Kidney epithelial cell (primary cell): ENCODE measurements at places on chromosomes 7 and 10.

DNA sequence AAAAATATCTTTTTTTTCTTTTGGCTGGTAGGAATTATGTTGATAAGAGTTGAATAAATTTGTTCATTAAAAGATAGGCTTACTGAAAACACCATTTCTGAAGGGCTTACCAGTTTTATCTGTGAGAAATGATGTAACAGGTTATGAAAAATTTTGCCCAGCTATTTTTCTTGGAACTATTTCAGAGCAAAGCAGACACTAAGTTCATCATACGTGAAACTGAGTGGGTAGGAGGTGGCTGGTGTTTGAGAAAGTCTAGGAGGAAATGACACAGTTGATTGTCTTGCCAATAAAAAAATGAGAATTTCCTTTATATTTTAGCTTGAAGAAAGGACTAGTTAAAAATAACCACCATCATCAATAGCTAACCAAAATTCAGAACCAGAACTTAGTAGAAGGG, 6.2 kb upstream of the MRC1 start:
- no peak for DNase-seq

DNA sequence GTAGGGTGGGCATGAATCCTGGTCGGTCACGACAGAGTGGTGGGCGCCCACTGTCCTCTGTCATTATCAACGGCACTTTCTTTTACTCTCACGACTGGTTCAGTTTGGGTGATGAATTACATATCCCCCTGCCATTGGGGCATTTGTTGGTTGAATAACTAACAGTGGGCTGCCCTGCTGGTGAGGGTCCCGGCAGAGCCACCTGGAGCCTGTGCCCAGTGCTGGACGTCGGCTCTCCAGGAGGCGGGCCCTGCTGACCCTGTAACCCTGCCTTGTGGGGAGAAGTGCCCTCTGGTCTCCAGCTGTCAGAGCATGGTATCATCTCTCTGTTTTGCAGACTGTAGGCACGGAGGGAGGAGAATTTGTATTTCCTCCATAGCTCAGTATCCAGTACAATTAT, 199.1 kb downstream of the GLRX3 start:
- no peak for DNase-seq

GRCh38 chr10:33876584-33877400, 542.3 kb upstream of the NRP1 start:
- no peak for DNase-seq

GRCh38 chr7:136046548-136046947, 69.4 kb upstream of the MTPN start:
- DNase-seq, result no peak

DNA sequence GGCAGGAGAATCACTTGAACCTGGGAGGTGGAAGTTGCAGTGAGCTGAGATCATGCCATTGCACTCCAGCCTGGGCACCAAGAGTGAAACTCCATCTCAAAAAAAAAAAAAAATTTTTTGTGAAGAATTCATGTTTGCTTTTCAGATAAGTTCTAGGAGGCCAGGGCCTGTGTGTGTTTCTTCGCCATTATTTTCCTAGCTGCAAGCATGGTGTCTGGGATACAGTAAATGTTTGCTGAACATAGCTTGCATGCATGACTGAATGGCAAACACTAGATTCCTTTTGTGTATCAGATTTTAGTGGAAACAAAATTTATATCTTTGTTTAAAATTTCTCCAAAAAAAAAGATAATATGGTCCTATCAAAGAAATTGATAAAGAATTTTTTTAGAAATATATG, 9.7 kb upstream of the MACC1 start:
- DNase-seq, result no peak

DNA sequence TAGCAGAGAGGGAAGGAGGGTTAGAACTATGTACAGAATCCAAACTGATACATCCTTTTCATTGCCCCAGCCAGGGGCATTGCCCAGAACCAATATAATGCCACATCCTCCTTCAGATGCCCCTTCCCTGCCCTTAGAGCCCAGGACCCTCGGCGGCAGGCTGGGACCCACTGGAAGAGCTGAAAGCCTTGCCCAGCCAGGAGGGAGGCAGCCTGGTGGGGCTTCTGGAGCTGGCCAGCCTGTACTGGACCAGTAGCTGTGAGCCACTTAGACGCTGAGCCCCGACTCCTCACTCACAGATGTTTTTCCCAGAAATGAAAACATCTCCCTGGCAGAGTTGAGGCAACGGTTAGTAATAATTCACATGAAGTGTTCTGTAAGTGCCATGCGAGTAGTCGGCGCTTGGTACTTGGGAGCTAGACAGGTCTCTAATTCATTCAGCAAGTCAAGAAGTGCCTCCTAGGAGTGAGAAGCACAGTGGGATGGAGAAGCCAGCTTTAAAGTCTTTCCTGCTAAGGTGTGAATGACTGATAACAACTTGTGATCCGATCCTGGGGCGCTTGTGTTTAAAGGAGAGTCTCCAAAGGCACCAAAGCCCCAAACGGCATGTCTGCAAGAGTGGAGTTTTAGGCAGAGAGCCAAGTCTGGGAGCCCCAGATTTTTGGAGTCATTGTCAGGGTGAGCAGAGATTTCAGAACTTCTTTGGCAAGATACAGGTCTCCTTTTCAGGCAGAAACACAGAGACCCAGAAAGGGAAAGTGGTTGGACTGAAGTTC, 9.8 kb downstream of the VSIR start:
- no peak for DNase-seq

DNA sequence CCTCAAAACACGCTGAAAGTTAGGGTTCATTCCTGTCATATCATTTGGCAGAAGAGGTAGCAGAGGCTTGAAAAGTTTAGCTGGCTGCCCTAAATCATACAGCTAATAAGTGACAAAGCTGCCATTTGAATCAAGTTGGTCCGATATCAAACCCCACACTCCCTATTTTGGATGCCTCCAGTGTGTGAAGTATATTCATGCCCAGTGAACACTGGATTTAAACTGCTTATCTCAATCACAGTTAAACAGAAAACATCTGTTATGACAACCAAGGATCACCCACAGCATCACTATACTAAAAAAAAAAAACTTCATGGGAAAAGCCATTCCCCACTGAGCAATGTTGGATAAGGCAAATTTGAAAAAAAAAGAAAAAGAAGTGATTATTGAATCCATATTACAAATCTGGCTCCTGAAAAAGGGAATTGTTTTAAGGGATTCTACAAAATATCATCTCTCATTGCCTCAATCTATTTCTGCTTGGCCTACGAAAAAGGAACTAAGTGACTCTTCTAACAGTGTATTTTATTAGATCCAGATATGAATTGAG, 48.3 kb downstream of the ABCB1 start:
- DNase-seq, result no peak

- no peak for DNase-seq
Observed at GRCh38 chr10:54702583-54703485, 98.2 kb downstream of the PCDH15 start.

GRCh38 chr7:102433219-102434038, at the start of gene ORAI2:
Gene ORAI2 (plus strand): TSS chr7:102433575. CDS start chr7:102438957, 5,382 bp downstream.
- no peak for DNase-seq

- DNase-seq, result no peak
Observed at GRCh38 chr7:142471820-142472219, 214.0 kb upstream of the PRSS58 start.

DNA sequence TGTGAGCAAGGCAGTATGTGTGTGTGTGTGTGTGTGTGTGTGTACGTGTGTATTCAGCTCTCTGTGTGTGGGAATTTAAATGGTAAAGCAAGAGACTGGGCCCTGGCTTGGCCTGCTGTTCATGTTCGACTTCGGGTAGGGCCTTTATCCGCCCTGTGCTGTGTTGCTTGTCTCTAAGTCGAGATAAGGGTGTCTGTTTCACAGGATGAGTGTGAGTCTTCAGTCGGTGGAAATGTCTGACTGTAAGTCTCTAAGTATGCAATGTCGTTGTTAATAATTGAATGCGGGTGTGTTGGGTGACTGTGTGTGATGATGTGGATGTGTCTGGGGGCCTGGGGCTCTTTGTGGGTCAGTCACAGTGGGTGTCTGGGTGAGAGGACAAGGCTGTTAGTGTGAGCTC, 34.8 kb downstream of the HIF1AN start:
- no peak for DNase-seq

- DNase-seq, result no peak
Observed at GRCh38 chr7:133011746-133012145, 70.1 kb downstream of the CHCHD3 start.

DNA sequence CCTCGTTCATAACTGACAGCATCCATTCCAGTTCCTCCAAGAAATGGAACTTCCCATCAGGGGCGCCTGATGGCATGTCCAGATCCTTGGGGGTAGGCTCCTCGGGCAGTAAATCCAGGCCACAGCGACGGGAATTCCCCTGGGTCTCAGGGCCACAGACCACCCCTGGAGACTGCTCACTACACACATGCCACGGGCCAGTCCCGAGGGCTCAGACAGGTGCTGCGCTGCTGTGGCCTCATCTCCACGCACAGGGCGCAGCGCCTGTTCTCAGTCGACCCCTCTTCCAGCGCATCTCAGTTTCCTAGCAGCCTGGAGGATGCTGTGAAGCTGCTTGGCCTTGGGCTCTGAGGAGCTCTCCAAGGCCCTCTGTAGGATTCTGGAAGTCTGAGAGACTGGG, 473.5 kb upstream of the FOXK1 start:
- DNase-seq, result no peak

GRCh38 chr10:98295907-98296306, 27.9 kb upstream of the LOXL4 start:
- no peak for DNase-seq

DNA sequence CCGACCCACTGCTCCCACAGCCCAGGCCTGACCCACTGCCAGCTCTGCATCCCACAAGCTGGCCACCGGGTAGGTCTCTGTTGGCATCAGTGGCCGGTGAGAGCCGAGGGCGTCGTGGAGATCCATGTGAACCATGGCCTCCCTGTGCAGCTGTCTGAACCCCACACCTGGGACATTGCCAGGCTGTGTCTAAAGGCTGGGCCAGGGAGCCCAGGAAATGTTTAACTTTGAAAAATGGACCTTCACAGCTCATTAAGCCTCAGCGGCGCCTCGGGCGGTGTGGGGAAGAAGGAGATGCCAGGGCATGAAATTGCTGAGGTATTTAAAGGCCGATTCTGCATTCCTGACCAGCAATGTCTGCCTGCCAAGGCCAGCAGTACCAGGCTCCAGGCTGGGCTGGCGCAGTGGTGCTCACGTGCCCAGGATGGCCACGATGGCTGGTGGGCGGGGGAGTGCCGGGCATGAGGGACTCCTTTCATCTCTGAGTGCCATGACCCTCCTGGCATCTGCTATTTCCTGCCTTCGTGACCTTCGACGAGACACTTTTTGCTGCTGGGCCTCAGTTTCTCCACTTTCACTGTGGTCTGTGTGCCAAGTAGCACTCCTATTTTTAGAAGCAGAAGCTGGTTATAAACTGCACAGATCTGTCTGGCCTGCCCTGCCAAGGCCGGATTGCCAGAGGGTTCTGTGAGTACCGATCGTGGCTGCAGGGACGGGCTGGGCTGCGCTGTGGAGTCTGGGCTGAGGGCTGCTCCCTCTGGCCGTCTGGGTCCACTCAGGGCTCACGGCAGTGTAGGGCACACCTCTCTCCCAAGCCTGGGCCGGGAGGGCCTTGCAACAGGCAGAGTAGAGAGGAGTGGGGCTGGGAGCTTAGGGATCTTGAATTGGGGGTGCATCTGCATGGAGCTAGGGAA, 21.8 kb downstream of the ELFN1 start:
- DNase-seq, result peak; percentile 87

DNA sequence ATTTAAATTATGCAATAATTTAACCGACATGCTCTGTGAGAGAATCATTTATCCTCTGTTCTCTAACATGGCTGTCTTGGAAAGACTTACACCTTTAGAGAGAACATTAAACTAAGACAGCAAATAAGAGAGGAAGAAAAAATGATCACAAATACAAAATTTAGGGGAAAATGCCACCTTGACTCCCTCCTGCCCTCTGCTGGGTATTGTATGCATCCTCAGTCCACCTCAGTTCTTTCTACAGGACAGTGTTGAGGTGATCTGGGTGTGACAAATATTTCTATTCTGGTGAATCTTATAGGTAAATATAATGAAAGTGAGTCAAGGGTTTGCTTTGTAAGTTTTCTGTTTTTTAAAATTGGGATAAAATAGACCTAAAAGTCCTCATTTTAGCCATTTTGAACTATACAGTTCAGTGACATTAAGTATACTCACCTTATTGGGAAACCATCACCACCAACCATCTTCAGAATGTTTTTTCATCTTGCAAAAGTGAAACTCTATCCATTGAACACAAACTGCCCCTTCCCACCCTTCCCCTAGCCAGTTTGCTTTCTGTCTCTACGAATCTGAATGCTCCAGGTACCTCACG, 61.5 kb upstream of the ELMO1 start:
- DNase-seq, result no peak

DNA sequence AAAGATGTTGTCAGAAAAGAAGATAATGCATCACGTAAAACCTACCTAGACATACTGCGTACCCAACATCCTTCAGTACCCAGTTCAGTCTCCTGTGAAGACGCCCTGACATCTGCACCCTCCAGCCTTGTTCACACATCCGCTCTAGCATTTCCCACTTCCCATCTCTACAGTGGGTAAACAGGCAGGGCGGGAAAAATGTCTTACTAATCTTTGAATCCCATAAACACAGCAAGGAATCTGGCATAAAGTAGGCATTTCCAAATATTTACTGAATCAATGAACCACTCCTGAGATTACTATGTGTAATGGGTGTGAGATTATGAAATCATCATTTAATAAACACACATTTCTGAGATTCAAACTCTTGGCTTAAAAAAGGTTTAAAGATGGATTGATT, 132.8 kb downstream of the GLI3 start:
- DNase-seq, result no peak

DNA sequence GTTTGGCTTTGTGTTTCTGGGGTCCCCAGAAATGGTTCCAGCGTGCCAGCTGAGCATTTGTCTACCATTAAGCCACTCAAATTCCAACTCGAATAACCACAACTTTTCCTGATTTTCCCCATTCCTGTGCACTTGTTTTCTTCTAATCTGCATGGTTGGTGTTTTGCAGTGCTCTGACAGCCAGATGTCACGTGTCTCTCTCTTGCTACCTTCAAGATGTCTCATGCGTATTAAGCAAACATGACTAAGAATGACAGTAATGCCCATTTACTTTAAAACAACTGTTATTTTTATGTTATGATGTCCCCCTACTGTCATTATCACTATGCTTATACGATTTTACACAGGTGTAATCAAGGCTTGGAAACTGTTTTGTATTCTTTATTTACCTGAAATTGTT, 35.2 kb upstream of the MXI1 start:
- DNase-seq, result no peak

DNA sequence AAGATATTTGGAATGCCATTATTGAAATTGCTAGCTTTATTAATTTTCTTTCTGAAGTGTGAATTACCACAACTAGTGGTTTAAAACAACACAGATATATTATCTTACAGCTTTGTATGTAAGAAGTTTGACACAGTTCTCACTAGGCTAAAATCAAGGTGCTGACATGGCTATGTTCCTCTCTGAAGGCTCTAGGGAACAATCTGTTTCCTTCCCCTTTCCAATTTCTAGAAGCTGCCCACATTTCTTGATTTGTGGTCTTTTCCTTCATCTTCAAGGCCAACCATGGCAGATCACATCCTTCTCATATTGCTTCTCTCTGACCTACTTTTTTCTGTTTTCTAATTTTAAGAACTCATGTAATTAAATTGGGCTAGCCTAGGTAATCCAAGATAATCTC, 43.3 kb upstream of the SLC26A3 start:
- DNase-seq, result no peak

GRCh38 chr7:152865461-152865860, 105.9 kb downstream of the ACTR3B start:
- DNase-seq, result no peak

- DNase-seq, result no peak
Observed at GRCh38 chr10:52232561-52233350, 81.3 kb upstream of the DKK1 start.

GRCh38 chr10:121576139-121576538, 22.1 kb downstream of the FGFR2 start:
- no peak for DNase-seq
